ENCODE measurements at places on chromosomes 3 and 15.

- no peak for DNase-seq
Measured at GRCh38 chr3:18558507-18558906, 133.4 kb upstream of the SATB1 start.

- no peak for DNase-seq
Measured at GRCh38 chr3:186511245-186511644, 32.9 kb downstream of the CRYGS start.

DNA sequence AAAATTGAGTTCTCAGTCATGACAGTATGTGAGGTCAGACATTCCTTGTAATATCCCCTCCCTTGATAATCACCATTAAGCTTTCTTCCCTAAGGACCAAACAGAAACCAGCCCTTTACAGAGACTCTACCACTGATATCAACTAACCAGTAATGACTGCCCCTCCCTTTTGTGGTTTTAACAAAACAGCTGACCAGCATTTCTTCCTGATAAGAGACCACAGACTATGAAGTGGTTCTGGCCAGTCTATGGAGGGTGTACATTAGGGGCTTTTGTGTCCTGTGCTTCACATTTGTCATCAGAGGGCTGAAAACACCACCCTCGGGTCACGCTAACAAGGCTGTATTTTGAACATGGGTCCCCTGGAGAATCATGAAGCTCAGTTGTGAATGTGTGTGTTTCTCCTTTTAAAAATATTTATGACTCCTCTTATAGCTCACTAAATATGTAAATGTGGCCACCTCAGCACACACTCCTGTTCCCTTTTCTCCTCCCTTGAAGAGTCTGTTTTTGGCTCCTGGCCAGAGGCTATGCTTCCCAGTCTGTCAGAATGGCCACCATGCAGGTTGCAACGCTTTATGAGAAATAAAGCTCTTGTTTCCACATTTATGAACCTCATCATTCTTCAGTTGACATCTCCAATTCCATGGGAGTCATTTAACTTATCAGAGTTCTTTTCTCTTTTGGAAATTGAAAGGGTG lies 239.3 kb downstream of the CPNE4 start:
- no peak for DNase-seq

DNA sequence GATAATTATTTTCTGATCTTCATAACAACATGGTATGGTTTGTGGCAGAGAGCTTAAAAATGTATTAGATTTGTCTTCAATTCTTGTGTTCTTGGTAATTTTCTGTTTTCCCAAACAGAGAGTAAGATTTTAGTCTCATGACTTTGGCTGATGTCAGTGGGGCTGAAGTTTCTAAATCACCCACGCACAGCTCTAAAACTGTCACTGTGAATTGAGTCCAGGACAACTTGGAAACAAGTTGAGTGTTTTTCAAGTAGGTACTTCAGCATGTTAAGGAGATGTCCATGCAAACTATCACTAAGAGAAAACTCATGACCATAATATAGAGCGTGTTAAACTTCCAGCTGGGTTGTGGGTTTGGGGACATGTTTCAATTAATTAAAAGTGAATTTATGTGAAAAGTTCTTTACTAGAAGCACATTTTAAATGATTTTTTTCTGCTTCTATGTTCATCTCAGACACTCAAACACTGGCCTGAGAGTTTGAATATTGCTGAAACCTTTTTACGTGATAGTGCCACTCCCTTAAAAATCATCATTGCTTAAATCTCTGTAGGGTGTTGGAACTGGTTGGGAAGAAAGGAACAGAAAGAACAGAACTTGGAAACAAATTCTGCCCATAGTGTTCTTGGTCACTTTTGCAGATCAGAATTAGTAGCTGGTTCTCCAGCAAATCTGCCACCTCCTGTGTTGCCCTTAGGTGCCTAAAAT lies 89.8 kb downstream of the KLHL25 start:
- no peak for DNase-seq

- no peak for DNase-seq
Measured at GRCh38 chr15:69983696-69984265, 113.9 kb downstream of the TLE3 start.

- DNase-seq = no peak
Measured at GRCh38 chr3:78076379-78076778, 1036.5 kb downstream of the ROBO2 start.
